ENCODE measurements at places on chromosomes 7 and 10. TPM values are rescaled to one million over a fixed set of nuclear protein-coding genes. Genes with fewer than 3 reads are reported as not detected.

GRCh38 chr10:3107426-3107961 lies 40.1 kb downstream of the PFKP start:
- peak; percentile 75 for DNase-seq
- H3K4me1 ChIP-seq, result no peaks in the 10 kb centered on the region
- H3K27ac ChIP-seq, result peak overlapping the region; percentile 21
- H3K27me3 ChIP-seq, result no peaks in the 10 kb centered on the region
- H3K36me3 ChIP-seq, result no peaks in the 10 kb centered on the region

DNA sequence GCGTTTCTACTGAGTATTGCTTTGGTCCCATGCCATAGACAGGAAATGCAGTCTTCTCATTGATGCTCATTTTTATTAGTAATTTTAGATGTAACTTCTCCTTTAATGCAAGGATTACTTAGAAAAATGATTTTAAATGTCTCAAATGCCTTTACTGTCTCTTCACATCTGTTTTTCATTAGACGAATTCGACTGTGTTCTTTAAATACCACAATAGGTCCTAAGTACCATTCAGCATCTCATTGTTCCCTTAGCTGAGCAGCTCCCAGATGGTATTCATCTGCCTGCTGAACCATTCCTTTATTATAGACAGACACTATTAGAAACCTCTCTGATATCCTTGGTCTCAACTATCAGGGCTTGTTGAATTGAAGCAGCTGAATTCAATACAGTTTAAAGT lies 113.6 kb downstream of the LSMEM1 start:
- no peaks in the 10 kb centered on the region for H3K27me3 ChIP-seq
- no peak overlapping the region for H3K4me3 ChIP-seq
- no peak overlapping the region for H3K27ac ChIP-seq
- no peaks in the 10 kb centered on the region for H3K36me3 ChIP-seq
- no peak for DNase-seq
- H3K4me1 ChIP-seq, result no peaks in the 10 kb centered on the region

DNA sequence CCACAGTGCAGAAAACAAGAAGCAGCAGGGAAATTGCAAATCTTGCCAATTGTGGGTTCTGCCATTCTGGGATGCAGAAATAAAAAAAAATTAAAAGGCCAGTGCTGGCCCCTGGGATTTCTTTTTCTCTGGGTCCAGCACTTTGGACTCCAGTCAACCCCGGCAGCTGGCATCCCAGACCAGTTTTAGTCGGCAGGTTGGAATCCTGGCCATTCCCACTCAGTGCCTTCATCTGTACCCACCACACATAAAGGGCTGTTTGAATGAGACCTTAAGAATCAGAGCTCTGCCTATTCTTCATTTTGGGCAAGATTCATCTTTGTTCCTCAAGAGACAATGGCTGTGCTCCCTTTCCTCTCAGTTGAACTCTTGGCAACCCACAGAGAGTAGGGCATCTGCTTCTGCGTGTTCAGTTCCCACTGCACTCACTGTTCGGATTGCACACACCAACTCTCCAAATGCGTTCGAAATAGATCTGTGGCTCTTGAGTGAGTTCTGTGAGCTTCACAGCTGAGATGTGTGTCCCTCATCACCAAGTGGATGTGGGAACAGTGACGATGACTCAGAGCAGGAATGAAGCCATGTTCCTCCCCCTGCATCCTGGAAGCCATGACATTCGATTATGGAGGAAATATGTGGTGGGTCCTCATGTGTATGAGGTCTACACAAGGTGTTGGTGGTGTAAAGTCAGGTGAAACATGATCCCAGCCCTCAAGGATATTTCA lies 63.0 kb upstream of the EGFR start:
- no peak for DNase-seq
- H3K4me1 ChIP-seq, result no peaks in the 10 kb centered on the region
- no peak overlapping the region for H3K27ac ChIP-seq

- no peak for DNase-seq
- no peaks in the 10 kb centered on the region for H3K36me3 ChIP-seq
- H3K27me3 ChIP-seq, result no peaks in the 10 kb centered on the region
- H3K27ac ChIP-seq, result no peak overlapping the region
Observed at GRCh38 chr10:43354330-43354635, 17.2 kb upstream of the FXYD4 start.

DNA sequence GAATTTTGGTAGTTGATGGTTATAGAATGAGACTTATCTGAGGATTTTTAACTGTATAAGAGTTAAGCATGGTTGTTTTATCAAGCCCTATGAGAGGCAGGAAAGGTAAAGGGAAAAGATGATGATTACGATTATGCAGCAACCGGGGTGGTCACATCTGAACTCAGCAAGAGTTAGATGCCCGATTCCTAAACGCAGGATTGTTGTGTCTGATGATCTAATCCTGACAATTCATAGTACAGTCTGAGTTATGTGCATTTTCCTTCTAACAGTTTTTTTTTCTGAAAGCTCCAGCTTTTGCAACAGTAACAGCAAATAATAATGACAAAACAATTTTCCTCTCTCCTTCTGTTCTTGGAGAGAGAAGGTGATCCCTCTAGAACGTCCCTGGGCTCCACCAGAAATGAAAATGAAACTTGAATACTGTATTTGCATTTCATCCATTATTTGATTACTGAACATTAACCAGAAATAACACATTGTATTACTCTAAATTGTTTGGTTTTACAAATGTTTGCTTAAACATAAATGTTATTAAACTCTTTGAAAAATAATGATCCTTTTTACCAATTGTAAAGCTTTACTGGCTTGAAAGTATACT lies 176.5 kb upstream of the CCDC6 start:
- no peak for DNase-seq
- H3K4me3 ChIP-seq, result no peak overlapping the region
- no peaks in the 10 kb centered on the region for H3K27me3 ChIP-seq
- H3K27ac ChIP-seq, result no peak overlapping the region

DNA sequence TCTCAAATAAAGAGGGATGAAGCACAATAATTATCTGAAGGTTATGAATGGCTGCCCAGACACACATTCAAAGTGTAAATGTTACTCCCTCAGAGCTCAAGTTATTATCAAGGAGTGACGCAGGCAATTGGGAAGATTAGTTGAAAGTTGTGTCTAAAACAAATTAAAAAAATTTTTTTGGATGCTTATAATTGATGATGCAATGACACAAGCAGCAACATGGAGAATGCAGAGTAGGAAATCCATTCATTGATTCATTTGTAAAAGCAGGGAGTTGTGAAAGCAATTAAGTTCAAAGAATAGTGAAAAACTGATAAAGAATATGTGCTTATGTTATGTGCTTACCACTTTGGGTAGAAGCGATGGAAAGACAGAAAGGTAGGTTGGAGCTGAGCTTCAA lies 120.4 kb downstream of the CDK6 start:
- DNase-seq, result no peak
- no peak overlapping the region for H3K27ac ChIP-seq
- no peak overlapping the region for H3K4me3 ChIP-seq

DNA sequence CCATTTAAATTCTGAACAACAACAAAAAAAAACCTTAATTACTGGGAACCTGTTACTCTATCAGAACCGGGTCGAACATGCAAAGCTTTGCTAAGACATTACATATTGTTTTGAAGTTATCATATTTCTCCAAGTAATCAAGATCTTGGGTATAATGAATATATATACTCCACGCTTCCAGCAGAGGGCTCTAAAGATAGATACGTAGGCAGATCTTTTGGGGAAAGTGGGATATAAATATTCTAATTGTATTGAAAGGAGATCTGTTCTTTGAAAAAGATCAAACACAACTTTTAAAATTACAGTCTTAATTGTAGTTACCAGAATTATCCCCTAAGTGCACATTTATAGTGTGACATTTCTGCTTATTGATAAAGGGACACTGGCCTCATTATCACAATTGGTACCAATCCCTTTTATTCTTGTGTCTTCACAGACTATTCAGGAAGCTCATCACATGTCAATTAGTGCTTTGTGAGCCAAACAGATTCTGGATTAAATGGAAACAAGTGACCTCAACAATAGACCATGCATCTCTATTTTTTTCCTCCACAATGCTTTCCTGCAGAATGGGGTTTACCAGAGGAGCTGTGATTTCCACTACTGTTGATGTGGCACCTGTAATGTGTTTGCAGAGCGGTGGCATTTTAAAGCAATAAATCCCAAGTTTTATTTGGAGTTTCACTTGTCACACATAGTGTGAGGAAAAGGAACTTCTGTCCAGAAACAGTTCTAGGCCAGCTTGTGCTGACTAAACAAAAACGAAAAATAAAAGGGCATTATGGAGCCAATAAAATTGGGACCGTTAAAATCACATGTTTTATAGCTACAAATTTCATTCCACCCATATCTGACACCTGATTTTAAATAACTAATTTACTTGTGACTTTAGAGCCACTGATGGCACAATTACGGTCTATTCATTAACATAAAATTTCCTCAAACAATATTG lies 122.4 kb downstream of the CTTNBP2 start:
- H3K27ac ChIP-seq, result no peak overlapping the region
- H3K4me3 ChIP-seq, result no peak overlapping the region
- no peaks in the 10 kb centered on the region for H3K27me3 ChIP-seq
- H3K4me1 ChIP-seq, result no peaks in the 10 kb centered on the region
- no peak for DNase-seq

DNA sequence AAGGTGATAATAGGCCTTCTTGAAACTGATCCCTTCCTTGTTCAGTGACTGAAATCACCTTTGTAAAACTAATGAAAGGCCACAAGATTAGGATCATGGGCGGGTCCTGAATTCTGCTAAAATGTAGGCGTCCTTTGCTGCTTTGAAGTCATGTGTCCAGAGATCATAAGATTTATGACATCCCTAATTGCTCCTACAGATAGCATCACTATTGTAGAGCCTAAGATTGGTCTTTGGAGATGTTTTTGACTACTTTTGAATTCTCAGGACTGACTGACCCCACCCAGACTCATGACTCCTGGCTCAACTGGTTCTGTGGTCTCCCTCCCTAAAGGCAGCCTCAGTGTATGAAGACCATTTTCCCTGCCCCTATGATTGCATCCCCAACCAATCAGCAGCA lies 322.6 kb upstream of the SEMA3D start:
- no peak for DNase-seq
- H3K4me3 ChIP-seq, result no peak overlapping the region
- H3K36me3 ChIP-seq, result no peaks in the 10 kb centered on the region
- no peaks in the 10 kb centered on the region for H3K4me1 ChIP-seq
- no peak overlapping the region for H3K27ac ChIP-seq

GRCh38 chr7:50795831-50796230 lies 13.1 kb upstream of the GRB10 start:
- no peak overlapping the region for H3K27ac ChIP-seq
- no peaks in the 10 kb centered on the region for H3K36me3 ChIP-seq
- no peaks in the 10 kb centered on the region for H3K4me1 ChIP-seq
- no peaks in the 10 kb centered on the region for H3K27me3 ChIP-seq

- DNase-seq, result no peak
- H3K27ac ChIP-seq, result no peak overlapping the region
- H3K27me3 ChIP-seq, result no peaks in the 10 kb centered on the region
Observed at GRCh38 chr7:1562597-1563051, 6.6 kb upstream of the TMEM184A start.

The PAPOLB gene
- 0.24 TPM for total RNA-seq

The ATG9B gene
- not detected for total RNA-seq

The GRM3 gene
- not detected for total RNA-seq

The HOXA10 gene
- total RNA-seq, result 114 TPM

The ZYX gene
- total RNA-seq, result 46.0 TPM

The GRID1 gene
- total RNA-seq, result 0.88 TPM

Data from uterus (tissue), 4 donors.